Vein endothelial cell (primary cell): ENCODE measurements at places on chromosomes 3 and 15. TPM values are rescaled to one million over a fixed set of nuclear protein-coding genes. Genes with fewer than 3 reads are reported as not detected.

Gene LRRC31
- total RNA-seq = not detected in 2 replicates

Gene ANKDD1A
- 2.5 and 2.6 TPM in 2 replicates for total RNA-seq

Gene TEX55
- not detected in 2 replicates for total RNA-seq

Gene SPINK8
- total RNA-seq = not detected in 2 replicates

Gene SLC2A2
- total RNA-seq = not detected in 2 replicates

Gene ZNF80
- total RNA-seq = not detected in 2 replicates

Gene GOLGA8J
- total RNA-seq = not detected in 2 replicates

Gene SCAMP5
- total RNA-seq = 10.8 and 11.1 TPM in 2 replicates

Gene RASGRF1
- total RNA-seq = not detected in 2 replicates

Gene ASTE1
- 4.2 and 6.5 TPM in 2 replicates for total RNA-seq

Gene CPN2
- total RNA-seq = not detected in 2 replicates

Gene IL17RE
- 0.33 and 0.57 TPM in 2 replicates for total RNA-seq
